Daoy (cell line): ENCODE measurements at places on chromosomes 16 and 17.

GRCh38 chr16:86424398-86424797 is 85.9 kb upstream of the FOXF1 start:
- DNase-seq: no peak

- no peak for DNase-seq
These were observed 38.5 kb upstream of the CES5A start for GRCh38 chr16:55913716-55914115.

GRCh38 chr17:40936976-40937375 is 470 bp downstream of the KRT23 start:
- DNase-seq: no peak

DNA sequence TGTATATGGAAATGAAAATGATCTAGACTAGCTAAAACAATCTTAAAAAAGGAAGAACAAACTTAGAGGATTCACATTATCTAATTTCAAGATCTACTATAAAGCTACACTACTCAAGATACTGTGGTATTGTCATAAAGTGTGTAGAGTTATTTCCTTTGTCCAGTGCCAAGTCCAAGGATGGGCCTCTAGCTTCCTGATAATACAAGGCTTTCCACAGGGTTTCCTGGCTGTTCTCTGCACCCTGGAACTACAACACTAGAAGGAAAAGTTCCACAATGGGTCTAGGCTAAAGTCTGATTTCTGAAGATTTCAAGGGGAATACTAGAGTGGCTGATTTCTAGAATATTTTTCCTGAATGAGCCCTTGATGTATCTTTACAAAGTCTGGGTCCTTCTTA is 34.2 kb downstream of the TBC1D3B start:
- no peak for DNase-seq

- DNase-seq: no peak
These were observed 124.7 kb upstream of the TNRC6C start for GRCh38 chr17:77833769-77834168.
